Effector memory CD4-positive, alpha-beta T cell (primary cell): ENCODE measurements at places on chromosomes 11 and 22.

- no peak for DNase-seq
Observed at GRCh38 chr22:24894998-24895397, 51.5 kb downstream of the LHFPL7 start.

DNA sequence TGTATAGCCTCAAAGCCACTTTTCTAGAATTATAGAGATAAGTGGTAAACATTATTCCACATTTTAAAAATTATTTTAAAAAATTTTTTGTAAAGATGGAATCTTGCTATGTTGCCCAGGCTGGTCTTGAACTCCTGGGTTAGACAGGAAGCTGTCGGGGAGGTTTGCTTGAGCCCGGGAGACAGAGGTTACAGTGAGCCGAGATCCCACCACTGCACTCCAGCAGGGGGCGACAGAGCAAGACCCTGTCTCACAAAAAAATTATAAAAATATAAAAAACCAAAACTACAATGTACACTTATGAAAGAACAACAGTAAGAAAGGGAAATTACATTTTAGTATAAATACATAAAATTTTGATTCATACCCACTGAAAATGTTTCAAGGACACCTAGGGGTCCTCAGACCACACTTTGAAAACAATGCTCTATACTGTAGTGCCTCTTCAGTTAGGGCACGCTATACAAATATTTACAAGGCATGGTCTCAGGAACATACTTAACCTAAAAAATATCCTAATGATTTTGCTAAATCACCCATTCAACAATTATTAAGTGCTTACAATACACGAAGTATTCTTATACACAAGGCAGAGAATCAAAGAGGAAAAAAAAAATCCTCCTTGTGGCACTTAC, 111.2 kb downstream of the MRTFA start:
- peak; percentile 48 for DNase-seq

DNA sequence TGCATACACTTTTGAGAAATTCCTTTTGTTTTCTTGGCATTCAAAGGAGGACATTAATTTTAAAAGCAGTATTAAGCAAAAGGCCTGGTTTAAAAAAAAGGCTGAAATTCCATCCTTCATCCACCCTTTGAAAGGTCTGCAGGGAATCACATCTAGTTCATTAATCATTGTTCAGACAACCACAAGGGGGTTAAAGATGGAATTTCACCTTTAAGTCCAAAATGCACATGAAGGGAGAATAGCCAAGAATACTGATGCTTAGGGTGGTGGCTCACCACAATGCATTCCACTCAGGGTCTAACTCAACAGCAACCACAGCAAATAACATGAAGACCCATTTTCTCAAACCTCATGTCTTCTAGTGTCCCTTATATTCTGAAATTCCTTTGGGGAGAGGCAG, 256.9 kb downstream of the CADM1 start:
- no peak for DNase-seq

DNA sequence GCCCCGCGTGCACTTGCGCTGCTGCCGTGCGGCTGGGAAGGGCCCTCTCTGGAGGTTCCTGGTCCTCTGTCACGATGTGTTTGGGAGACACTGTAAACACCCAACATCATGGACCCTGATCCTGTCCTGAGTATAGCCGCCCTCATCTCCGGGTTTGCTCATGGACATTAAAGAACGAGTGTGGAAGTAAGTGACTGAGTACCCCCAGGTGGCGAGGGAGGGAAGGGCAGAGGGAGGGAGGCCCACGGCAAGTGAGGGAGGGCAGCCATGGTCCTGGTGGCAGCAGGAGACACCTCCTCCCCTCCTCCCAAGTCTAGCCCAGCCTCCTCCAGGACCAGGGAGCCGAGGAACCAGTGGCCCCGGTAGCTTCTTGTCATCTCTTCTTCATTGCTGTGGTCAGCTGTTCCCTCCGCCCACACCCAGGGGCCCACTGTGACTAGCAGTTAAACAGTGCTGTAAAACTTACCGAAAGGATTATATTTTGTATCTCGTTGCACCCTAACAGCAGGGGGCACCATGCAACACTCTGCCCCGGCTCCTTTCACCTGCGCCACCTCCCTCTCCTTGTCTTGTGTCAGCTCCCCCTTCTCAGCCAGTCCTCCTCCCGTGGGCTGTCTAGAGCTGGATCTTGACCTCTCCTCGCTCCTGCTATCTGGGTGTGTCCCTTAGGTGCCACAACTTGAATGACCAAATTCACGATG, 566.5 kb upstream of the B3GAT1 start:
- DNase-seq = no peak

DNA sequence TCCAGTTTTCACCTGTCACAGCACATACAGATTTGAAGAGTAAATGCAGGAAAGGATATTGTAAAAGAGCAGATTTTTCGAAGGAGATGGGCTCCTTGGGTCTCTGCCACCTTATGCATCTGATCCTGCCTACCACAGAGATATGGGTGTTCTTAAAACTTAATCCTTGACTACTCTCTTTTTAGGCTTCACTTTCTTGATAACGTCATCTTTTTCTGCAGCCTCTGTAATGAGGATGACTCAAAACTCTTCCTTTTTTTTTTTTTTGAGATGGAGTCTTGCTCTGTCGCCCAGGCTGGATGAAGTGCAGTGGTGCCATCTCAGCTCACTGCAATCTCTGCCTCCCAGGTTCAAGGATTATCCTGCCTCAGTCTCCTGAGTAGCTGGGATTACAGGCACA, 7.8 kb downstream of the PRR14L start:
- no peak for DNase-seq

- peak; percentile 31 for DNase-seq
Observed at GRCh38 chr22:43262990-43263644, 76.2 kb upstream of the TTLL12 start.

DNA sequence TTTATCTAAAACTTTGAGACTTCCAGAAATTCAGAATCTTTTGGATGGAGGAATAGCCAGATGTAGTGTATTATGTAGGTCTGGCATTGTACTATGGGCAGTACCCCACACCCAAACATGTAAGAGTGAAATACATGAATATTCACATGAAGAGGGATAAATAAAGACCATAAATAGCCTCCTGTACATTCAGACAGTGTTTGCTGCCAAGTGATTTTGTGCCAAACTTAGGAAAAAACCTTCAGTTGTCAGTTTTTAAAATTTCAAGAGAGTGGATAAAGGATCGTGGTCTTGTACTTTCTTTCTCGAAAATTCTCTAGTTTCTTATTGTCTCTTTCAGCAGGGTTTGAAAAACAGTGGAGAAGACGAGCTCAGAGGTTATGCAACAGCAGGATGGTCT, 150.3 kb upstream of the LARGE1 start:
- DNase-seq = no peak

DNA sequence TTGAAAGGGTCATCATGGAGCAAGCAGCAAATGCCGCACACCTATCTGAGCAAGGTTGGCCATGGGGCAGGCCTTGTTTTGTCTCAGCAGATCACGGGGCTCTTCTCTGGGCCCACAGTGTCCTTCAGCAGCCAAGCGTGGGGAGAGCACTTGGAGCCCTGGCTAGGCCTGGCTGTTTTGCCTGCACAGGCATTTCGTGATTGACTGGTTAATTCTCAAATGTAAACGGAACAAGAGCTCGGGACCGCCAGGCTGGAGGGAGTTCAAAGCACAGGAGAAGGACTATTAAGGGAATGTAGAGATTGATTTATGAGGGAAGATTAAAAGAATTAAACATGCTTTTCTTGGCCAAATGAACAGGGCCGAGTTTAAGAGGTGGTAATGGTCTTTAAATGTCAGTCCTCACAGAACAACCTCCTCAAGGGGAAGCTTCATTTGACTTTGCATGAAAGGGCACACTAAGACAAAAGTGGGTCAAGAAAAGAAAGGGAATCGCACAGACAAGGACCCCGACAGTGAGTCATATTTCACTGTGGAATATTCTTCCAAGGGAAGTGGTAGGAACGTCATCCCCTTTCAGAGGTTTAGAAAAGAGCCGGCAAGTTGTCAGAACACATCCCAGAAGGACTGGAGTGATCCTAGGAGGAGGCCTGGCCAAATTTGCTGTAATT, 20.7 kb downstream of the SPON1 start:
- no peak for DNase-seq

DNA sequence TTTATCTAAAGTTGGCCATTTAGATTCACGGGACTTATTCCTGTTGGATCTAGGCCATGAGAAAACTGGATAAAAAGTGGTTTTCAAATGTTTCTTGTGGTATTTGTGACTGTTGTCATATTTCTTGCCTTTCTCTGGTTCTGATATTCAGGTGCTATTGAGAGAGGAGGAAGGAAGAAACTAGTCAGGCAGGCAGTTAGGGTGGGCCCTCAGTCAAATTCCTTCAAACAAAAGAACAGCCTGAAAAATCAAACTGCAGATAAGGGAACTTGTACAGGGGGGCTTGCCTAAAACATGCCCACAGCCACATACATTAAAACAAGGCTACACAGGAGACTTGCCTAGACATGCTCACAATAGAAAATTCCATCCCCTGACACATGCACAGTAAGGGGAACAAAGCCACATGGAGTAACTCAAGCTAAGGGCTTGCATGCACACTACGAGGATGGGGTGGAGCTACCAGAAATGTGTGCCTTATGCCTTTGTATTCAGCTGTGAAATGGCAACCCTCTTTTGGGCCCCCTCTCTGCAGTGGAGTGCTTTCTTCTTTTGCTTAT, 18.2 kb downstream of the NCR3LG1 start:
- DNase-seq = no peak

- no peak for DNase-seq
Observed at GRCh38 chr11:77109236-77110019, 6.8 kb downstream of the OMP start.

- no peak for DNase-seq
Observed at GRCh38 chr11:92227959-92228935, 3.6 kb downstream of the FAT3 start.

DNA sequence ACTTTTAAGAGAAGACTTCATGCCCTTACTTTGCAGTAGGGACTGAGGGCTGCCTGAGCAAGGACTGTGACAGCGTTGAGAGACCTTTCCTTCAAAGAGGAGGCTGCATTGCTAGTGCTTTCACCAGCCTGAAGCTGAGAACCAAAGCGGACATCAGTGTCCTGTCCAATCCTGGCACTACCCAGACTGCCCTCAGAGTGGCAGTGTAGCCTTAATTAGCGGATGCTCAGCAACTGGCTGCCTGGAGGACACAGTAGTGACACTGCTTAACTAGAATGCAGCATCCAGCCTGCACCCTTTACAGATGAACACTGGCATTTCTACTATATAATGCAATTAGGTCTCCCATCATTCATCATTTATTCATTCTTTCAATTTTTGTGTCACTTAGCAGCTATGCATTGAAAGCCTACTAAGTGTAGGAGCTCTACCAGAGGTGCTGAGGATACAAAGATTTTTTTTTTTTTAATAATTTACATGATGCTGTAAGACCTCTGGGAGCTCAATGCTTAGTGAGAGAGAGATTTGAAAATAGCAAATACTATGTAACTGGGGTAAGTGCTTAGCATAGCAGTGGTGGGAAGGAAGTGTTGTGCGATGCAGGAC, 36.9 kb upstream of the SLC36A4 start:
- DNase-seq = peak; percentile 44

DNA sequence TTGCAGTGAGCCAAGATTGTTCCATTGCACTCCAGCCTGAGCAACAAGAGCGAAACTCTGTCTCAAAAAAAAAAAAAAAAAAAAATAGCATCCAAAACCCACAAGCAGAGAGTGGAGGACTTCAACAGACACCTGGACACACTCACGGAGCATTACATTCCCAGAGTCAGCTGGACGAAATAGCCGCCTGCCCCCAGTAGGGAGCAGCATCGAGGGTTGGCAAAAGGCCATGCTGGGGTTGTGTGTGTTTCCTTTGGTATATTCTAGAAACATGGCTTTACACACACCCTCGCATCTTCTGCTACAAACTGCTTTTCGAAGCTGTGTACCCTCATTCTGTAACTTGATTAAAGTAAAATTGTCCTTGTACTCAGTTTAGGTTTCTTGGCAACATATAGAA, 5.3 kb downstream of the ADA2 start:
- no peak for DNase-seq

DNA sequence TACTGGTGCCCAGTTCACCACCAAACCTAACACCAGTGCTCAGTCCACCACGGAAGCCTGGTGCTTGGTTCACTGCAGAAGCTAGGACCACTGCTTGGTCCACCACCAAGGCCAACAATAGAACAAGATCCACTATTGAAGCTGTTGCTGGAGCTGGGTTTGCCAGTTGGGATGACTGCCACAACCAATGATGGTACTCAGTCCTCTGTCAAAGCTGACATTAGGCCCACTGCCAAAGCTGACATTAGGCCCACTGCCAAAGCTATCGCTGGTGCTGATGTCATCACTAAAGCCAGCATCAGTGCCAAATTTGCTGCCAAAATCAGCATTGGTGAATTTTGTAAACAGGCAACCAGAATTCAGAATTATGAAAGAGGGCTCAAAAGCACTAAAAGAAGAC, 1850.2 kb upstream of the RAG2 start:
- DNase-seq = no peak

GRCh38 chr11:31617246-31617645, 107.7 kb downstream of the ELP4 start:
- DNase-seq = no peak

GRCh38 chr11:68928136-68928880, 24.6 kb downstream of the IGHMBP2 start:
- DNase-seq = no peak

- no peak for DNase-seq
Observed at GRCh38 chr22:17536269-17536668, 27.0 kb upstream of the SLC25A18 start.

DNA sequence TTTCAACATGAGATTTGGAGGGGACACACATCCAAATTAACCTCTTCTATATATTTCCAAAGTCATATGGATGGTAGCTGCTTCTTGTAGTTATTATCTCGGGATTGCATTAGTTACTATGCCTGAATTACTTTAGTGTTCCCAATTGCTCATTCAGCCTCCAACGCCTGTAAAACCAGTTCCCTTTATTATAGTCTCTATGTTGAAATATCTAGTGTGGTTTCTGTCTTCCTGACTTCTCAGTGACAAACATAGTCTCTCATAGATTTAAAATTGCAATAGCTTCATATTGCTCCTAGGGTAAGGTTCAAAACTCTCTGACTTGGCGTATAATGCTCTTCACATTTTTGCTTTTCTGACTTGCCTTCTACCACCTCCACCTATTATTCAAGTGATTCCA, 366.4 kb downstream of the CASP12 start:
- DNase-seq = no peak

DNA sequence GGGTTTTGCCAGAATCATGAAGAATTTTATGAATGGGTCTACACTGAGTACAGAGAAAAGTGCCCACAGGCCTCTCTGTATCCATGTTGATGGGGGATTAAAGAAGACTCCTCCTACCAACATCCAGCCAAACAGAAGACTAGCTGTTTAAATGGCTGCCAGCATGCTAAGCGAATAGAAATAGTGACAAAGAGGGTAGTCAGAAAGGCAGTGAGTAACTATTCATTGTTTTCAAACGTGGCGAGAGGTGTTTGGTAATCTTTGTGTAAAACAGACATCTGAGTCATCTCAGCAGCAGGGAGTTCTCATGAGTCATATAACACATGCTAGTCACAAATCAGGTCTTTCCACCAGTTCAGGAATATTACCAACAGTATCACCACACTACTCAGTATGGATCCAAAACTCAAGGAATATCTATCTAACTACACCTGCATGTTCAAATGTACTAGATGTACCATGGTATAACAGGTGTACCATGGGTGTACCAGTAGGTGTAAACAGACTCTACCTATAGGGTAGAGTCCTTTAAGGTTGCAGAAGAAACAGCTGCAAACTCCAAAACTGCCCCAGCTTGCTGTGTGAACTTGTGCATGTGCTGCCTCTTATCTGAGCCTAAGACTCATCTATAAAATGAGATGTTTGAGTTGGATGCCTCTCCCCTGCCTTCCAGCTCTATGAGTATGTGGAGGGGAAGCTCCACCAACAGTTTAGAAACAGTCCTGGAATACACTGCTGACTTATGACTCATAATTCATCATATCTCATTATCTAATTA, 82.0 kb downstream of the SLC1A2 start:
- DNase-seq = no peak

GRCh38 chr11:99505316-99505715, 484.6 kb downstream of the CNTN5 start:
- no peak for DNase-seq
